ENCODE measurements at places on chromosomes 6 and 20. TPM values are rescaled to one million over a fixed set of nuclear protein-coding genes. Genes with fewer than 3 reads are reported as not detected.

Gene PACSIN1
- 0.20 TPM for total RNA-seq

Gene MYL9
- total RNA-seq: 29.0 TPM

Gene PHIP
- 17.8 TPM for total RNA-seq

Gene EFCAB8
- not detected for total RNA-seq

DNA sequence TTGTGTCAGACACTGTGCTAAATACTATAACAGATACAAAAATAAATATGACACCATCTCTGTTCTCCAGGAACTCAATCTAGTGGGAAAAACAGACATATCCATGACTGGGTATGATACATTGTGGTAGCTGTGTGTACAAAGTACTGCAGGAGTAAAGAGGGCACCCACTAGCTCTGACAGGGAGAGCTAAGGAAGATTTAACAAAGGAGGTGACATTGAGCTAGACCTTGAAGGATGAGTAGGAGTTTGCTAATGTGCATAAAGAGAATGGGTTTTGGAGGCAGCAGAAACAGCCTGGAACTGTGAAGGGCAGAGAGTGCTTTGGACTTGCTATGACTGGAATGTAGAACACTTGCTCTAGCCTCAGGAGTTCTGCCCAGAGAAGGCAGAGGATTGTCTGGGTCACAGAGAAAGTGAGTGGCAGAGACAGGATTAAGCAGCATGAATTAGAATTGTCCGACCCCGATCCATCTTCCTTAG is 14.4 kb downstream of the MMP24 start:
- no peak for DNase-seq

DNA sequence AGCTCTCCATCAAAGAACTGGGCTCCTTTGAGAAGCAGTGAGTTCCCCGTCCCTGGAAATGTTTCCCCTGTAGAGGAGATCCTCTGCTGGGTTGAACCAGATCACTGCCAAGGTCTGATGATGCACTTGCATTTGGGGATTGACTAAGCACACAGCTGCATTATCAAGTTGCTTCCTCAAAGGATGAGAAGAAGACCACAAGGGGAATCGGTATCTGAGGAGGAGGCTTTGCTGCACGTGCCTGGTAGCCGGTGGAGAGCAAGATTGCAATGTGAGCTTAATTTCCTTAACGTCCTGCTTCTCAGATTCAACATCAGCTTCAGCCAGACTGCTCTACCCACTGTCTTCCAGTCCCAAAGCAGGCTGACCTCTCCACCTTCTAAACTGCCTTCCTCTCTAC is 128.8 kb upstream of the STMND1 start:
- no peak for DNase-seq

- no peak for DNase-seq
These were observed 115.5 kb upstream of the DUSP22 start for GRCh38 chr6:176766-177165.

GRCh38 chr6:76771059-76771634 is 692.1 kb downstream of the HTR1B start:
- DNase-seq: peak; percentile 30

GRCh38 chr6:150153905-150154492 is 11.2 kb downstream of the PPP1R14C start:
- no peak for DNase-seq

DNA sequence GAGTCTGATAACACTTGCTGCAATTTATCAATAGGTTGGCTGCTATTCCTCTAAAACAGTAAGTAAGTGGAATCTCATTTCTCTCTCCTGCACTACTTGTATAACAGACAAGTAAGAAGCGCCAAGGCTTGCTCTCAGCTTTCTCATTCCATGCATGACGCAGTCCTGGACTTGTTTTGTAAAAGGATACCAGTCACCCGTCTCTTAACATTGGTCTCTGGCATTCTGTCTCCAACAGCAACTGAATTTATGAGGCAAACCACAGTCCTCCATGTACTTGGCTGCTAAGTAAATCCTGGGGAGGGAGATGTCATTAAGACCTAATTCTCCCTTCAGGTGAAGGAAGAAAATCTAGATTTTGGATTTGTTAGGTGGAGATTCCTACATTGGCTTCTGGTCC is 115.4 kb downstream of the OPN5 start:
- peak; percentile 62 for DNase-seq

- peak; percentile 61 for DNase-seq
These were observed 59.0 kb upstream of the RNF146 start for GRCh38 chr6:127207591-127208120.

DNA sequence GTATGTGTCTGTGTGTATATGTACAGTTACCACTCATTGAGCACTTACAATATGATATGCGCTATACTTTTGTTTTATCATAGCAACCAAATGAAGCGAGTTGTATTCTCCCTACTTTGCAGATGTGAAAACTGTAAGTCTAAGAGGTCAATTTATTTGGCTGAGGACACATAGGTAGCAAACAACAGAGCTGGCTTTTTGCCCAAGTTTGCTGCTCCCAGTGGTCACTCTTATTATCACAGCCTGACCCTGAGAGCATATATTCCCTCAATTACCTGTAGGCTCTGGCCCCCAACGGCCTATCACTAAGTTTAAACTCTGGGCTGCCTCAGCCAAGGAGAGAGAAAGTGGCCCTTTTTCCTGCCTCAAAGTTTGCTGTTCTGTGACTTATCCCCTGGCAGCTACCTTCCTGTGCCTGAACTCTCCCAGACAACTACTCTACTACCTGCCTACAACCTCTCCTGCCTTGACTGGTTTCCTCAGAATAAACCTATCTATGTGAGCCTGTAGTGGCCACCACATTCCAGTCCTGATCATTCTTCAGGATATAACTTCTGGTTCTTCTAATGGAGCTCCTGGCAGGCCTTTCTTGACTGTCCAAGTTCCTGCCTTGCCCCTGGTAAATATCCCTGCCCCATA is 221.8 kb downstream of the FRK start:
- peak; percentile 19 for DNase-seq

Measured in M059J (cell line).